ENCODE measurements at places on chromosomes 6 and 20. TPM values are rescaled to one million over a fixed set of nuclear protein-coding genes. Genes with fewer than 3 reads are reported as not detected.

The GNAS-AS1 gene
- total RNA-seq = 0.55 TPM

The SLC22A7 gene
- total RNA-seq = not detected

The TFAP2D gene
- not detected for total RNA-seq

The SNAP91 gene
- not detected for total RNA-seq

The MAPK13 gene
- total RNA-seq = 77.3 TPM

GRCh38 chr6:110822249-110822648, 7.0 kb upstream of the CDK19 start:
- no peak for DNase-seq

DNA sequence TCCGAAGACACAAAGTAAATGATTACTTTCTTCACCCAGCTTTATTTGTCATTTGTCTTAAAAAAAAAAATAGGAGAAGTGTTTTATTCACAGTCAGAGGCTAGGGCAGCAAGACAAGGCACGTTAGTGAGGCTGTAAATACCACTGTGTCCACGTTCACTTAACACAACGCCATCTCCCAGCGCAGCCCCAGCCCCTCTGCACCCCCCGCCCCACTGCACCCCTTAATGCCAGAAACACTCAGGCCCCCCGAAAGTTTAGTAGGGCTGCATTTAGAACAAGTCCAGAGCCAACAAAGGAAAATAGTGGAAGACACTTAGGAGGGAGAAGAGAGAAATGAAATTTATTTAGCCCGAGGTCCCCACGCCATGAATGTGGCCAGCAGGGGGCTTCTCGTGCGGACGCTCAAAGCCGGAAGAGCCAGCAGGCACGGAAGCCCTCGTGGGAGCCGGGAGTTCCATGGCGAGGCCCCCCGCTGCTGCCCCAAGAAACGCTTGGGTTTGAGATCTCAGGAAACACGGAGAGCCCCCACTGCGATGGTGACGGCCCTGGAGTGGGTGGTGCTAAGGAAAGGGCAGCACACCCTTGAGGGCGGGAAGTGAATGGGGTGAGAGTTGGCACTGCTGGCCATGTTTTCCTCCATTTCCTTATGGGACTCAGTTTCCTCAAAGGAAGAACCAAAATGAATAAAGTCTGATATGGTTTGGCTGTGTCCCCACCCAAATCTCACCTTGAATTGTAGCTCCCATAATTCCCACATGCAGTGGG, 50.2 kb downstream of the IYD start:
- DNase-seq = peak; percentile 32

DNA sequence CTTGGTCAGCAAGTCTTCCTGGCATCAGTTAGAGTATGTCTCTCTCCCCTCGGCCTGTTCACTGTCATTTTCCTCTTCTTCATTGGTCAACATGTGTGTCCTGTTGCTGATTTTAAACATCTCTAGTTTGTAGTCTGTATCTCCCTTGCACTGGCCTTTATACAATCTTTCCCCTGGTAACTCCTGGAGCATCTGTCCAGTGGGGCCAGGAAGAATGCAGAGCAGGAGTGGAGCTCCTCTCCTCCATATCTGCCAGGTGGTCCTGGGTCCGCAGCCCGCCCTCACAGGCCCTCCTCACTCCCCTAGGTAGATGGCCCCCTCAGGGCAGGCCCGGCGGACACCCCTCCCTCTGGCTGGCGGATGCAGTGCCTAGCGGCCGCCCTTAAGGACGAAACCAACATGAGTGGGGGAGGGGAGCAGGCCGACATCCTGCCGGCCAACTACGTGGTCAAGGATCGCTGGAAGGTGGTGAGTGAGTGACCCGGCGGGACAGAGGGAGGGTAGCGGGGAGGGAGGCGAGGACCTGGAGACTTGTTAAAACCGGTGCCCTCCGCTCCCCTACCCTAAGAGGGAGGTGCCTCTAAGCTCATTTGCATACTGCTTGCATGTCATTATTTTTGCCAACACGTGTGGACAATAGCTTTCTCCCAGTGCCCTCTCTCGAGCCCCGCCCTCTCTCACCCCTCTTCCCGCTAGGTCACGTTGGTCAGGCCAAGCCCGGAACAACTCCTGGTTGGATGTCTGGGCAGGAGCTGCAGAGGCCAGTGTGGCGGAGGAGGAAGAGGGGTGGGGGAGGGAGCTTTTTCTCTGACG, 3.2 kb downstream of the TTBK1 start:
- DNase-seq = no peak

All from CD8-positive, alpha-beta memory T cell (primary cell).